ENCODE measurements at places on chromosomes 4 and X.

GRCh38 chrX:129523079-129523911 is at the start of gene SMARCA1:
Gene SMARCA1, minus strand, starts transcription at chrX:129523490. Its CDS starts 120 bp downstream, at chrX:129523370.
- no peak for DNase-seq

DNA sequence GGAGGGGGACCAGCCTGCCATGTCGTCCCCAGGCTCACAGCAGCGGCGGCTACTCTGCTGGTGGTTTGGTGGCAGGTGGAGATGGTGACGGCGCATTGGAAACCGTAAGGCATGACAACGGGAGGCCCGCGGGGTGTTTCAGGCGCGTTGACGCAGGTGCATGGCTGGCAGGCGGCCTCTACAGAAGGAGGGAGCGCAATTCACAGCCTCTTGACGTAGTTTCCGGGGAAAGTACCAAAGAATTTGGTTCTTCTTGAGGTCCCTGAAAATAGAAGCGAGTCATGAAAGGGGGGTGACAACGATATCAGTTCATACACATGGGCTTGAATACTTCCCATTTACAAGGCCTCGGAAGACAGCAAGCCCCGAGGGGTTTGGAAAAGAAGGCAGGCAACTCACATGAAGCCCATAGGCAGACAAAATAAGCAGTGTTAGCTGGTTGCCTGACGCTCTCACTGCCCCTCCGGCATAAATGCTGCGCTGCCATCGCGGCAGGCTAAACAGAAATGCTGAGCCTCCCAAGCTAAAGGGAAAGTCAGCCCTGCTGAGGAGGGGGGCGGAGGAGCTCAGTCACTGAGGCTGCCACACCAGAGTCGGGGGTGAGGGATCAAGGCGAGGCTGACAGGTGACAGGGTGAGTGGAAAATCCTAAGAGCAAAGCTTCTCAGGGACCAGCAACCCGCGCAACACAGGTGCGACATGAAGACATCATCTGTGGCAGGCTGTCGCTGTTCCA is 52.3 kb upstream of the PDLIM3 start:
- DNase-seq: no peak

DNA sequence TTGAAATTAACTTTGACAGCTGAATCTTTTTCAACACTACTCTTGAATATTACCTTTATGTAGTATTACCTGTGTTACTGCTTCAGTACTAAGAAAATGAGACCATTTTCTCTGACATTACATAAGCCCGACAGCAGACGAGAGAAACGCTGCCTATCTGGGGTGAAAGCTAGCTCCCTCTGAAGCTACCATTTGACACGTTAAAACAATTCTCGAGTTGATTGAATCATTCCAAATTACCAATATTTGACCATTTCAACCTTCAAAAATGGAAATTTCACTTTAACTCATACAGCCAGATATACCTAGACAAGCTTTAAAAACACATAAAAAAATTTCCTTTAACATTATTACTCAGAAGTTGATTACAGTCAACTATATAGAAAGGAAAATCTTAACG is 836 bp downstream of the GPM6A start:
- DNase-seq: no peak

DNA sequence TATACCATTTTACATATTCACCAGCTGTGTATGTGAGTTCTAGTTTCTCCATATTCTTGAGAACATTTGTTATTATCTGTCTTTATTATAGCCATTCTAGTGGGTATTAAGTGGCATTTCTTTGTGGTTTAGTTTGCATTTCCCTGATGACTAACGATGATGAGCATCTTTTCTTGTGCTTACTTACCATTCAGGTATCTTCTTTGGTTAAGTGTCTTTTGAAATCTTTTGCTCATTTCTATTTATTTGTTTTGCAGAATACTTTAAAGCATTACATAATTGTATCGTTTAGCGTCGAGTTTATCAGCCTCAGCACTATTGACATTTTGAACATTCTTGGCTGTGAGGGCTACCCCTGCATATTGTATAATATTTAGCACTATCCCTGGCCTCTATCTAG is 85.4 kb downstream of the FRMPD4 start:
- DNase-seq: no peak

- peak; percentile 53 for DNase-seq
Observed at GRCh38 chr4:45004847-45005565, 278.6 kb upstream of the GNPDA2 start.

GRCh38 chr4:140662082-140662869 is 93.5 kb upstream of the UCP1 start:
- DNase-seq: no peak

DNA sequence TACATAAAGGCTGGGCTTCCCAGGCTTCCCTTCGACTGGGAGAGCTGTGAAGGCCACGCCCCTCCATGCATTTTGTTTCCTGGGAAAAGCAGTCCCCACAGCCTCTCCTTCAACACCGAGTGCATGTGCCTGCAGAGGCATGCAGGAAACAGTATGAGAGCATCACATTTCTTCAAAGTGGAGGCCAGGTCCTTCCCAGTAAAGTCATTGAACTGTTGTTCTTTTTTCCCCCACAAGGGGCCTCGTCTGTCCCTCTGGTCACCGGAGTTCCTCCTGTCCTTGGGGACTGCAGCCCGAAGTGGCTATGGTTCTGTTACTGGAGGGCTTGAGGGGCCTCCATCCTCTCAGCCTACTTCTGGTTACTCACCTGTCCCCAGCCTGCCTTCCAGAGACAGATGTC is 56.0 kb downstream of the RAI2 start:
- DNase-seq: no peak

DNA sequence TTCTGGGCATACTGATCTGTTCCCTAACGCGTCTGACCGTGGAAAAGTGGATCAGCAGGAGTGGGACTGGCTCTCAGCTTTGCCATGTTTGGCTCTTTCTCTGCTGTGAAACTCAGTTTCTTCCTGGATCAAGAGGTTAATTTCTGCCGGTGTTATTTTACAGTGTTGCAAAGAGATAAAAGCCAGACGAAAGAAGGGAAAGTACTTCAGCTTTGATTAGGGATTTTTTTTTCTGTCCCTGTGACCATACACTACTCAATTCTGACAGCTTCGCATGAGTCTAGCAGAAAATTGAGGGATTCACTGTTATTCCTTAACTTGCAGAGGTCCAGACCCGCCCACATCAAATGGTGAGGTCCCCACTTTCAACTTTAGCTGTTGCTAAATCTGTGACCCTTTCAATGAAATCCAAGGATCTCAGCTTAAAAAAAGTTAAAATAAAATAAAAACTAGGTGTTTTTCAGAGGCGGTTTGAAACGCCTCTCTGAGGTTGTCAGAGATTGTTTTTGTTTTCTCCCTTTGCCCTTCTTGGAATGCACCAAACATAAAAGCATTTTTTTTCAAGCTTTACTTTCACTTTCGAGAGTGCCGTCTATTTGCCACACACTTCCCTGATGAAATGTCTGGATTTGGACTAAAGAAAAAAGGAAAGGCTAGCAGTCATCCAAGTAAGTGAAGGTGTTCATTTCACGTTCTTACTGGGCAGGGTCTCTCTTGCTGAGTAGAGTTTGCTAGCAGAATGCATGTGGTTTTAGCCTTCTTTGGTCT is at the start of gene TLR3:
TSS of gene TLR3 (plus strand) at position 576 of the 768 bp plus-strand sequence. CDS start 7,464 bp downstream, outside the sequence.
- no peak for DNase-seq

- DNase-seq: no peak
Observed at GRCh38 chr4:96173756-96174155, 333.9 kb downstream of the PDHA2 start.

- DNase-seq: no peak
Observed at GRCh38 chr4:40844261-40844660, 94.5 kb downstream of the NSUN7 start.

DNA sequence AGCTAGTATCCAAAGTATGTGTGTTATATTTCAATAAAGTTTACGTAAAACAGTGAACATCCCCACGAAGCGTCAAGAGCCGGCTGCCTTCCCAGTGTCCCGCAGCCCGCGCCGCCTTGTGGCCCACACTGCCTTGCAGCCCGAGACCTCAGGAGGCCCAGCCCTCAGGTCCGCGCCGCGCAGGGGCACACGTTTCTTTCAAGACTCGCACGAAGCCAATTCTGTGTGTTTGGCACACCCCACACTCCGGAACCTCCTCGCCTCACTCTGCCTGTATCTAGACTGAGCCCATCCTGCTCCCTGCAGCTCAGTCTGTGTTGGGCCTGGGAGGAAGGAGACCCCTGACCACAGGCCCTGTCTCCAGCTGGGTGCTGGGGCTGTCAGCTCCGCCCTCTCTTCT is 5.8 kb downstream of the LRPAP1 start:
- DNase-seq: no peak

DNA sequence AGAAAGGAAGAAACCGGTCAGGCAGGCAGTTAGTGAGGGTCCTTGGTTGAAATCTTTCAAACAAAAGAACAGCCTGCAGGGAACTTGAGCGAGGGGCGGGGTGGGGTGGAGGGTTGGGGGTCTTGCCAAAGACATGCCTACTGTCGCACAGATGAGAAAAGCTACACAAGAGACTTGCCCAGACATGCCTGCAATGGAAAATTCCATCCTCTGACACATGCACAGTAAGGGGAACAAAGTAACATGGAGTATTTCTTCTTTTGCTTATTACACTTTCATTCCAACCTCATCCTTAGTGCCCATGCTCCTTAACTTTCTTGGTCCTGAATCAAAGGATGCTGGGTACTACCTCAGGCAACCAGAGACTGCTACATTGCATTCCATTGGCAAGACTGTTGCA is 1491.2 kb downstream of the STIM2 start:
- no peak for DNase-seq

Measured in SW 1271 (cell line).